BJ (cell line): ENCODE measurements at places on chromosomes 13 and 19.

DNA sequence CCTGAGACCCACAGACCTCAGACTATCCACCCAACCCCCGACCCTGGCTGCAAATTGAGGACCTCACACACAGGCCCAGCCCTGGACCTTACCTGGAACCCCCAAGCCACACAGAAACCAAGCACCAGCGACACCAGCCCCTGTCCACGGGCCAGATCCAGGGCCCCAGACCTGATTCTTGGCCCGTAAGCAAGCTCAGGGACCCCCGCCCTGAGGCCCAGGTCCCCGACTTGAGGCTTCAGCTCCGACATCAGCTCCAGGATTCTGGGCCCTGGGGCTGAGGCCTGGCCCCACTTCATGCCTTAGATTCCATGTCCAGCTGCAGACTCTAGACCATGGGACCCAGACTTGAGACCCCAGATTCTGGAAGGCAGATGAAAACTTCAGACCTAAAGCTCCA, 6.3 kb downstream of the TTYH1 start:
- no peak for DNase-seq

DNA sequence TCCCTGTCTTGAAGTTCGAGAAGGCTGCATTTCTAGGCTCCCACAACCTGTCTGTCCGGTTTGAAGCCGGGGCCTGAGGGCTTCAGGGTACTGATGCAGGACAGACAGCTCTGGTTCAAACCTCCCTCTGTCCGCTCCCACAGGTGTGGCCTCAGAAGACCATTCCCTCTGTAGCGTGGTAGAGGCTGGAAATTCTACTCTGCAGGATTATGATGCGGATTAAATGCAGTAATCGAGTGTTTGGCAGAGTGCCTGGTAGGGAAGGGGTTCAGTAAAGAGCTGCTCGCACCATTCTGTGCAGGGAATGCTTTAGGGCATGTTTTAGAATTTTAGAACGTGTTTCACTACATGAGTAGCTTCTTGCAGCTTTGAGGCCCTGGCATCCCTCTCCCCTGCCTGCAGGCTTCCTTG, 30.5 kb downstream of the PPP1R37 start:
- no peak for DNase-seq

GRCh38 chr13:98216135-98216565, 39.1 kb upstream of the RNF113B start:
- DNase-seq: peak; percentile 80

- DNase-seq: peak; percentile 18
Observed at GRCh38 chr13:27658546-27658945, 36.9 kb downstream of the POLR1D start.

DNA sequence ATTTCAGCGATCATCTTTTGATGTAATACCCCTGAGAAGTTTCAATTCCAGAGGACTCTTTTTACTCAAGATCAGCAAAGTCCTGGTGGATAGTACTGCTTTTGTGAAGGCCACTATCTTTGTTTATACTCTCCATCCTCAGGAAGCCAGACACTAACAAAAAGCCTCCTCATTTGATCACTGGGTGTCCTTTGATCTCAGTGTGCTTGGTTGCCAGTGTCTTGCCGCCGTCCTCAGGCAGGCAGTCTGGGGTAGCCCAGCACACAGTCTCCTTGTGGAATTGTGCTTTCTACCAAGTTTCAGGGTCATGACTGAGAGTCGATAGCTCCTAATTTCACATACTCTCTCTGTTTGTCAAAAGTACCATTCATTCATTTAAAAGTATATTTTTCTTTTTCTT, 762.2 kb downstream of the EFNB2 start:
- DNase-seq: no peak

DNA sequence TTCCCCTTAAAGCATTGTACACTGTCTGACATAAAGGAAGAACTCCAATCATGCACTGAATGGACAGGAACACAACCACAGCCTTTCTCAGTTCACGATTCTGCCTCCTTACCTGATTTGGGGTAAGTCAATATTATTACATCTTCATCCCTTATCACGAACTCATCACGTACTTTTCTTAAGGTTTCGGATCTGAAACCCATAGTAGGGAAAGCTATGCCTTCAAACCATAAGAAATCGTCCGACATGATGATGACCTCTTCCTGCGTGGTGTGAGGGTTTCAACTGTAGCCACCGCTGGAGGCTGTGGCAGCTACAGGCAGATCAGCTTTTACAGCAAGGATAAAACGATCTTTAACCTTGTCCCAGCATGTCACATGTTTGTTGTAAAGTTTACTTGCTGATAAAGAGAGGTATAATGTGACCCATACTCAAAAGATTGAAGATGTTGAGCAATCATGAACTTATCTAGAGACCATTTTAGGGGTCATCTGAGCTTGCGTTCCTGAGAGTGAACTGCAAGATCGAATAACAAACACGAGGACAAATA, at the start of gene SULT2A1:
Gene SULT2A1 (minus strand): TSS at position 306 of the 550 bp plus-strand sequence. CDS start 58 bp downstream, at position 248.
- no peak for DNase-seq

DNA sequence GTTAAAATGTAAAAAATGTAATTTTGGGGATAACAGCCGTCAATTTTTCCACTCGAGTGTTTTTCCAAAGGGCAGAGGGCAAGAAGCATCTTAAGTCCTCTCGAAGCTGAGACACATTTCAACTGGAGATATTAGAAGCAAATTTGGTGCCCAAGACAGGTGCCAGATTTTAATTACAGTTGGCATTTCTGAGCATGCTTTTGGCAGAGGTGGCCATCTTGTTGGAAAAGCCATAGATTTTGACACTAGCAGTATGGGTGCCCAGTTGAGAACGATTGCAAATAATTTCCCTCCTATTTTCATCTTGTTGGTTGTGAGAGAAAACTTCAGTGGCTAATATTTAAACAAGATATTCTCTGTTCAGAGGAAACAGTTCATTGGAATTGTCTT, 146.3 kb downstream of the TM9SF2 start:
- no peak for DNase-seq

GRCh38 chr13:34124666-34125306, 306.8 kb downstream of the RFC3 start:
- DNase-seq: no peak

DNA sequence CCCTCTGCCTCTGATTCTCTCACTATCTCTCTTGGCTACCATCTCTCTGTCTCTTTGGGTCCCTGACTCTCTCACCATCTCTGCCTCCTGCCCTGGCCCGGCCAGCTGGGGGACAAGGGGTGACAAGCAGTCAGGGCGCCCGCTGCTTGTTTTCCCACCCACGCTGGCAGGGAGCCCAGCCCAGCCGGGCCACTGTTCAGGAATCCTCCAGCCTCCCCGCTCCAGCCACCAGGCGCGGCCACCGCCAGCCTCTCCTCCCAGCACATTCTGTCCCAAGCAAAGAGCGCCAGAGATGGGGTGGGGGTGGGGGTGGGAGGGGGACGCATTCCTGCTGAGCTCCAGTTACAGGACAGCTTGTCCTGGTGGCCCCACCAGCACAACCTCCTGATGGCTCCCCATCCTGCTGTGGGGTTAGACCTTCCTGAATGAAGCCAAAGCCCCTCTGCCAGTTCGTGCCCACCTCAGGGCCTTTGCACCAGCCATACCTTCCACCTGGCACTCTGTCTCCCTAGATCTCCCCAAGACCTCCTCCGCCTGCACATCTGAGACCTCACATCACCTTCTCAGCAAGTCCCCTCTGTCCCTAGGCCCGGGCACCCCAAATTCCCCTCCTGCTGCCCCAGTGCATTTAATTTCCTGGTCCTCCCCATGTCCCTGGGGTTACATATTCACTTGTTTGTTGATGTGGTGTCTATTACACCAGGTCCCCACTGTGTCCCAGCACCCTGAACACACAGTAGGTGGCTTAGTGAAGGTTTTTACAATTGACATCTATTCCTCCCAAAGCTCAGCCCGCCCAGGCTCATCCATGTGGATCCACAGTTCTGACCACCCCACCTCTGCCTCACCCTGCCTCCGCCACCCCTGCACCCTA, 12.5 kb downstream of the ARRDC2 start:
- DNase-seq: no peak

GRCh38 chr13:80469853-80470381, 129.0 kb upstream of the SPRY2 start:
- DNase-seq: no peak

DNA sequence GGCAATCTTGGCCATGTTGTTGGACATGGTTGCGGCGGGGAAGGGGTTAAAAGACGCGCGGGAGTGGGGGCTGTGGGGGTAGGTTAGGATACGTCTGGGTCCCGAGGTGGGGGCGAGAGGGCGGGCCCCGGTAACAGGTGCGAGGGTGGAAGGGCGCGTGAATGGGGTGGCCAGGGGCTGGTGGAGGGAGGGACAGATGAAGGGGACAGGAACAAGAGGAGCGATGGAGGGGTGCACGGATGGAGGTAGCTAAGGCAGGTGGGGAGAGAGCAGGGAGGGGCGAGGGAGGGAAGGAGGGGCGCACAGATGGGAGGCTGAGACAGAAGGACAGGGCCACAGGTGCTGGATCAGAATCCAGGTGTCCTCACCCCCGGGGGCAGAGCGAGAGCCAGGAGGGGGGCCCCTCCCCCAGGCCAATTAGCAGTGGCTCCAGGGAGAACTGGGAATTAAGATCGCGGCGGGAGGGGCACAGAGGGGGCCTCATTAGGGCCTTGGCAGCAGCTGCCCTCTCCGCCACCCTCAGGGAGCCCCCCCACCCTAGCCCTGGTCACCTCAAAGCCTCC, 1.3 kb downstream of the GNG8 start:
- DNase-seq: no peak

DNA sequence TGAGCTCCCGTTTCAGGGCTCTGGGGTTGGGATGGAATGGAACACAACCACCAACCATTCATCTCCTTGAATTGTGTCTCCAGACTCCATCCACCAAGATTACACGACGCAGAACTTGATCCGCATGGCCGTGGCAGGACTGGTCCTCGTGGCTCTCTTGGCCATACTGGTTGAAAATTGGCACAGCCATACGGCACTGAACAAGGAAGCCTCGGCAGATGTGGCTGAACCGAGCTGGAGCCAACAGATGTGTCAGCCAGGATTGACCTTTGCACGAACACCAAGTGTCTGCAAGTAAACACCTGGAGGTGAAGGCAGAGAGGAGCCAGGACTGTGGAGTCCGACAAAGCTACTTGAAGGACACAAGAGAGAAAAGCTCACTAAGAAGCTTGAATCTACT, 15.5 kb downstream of the FCAR start:
- DNase-seq: no peak

DNA sequence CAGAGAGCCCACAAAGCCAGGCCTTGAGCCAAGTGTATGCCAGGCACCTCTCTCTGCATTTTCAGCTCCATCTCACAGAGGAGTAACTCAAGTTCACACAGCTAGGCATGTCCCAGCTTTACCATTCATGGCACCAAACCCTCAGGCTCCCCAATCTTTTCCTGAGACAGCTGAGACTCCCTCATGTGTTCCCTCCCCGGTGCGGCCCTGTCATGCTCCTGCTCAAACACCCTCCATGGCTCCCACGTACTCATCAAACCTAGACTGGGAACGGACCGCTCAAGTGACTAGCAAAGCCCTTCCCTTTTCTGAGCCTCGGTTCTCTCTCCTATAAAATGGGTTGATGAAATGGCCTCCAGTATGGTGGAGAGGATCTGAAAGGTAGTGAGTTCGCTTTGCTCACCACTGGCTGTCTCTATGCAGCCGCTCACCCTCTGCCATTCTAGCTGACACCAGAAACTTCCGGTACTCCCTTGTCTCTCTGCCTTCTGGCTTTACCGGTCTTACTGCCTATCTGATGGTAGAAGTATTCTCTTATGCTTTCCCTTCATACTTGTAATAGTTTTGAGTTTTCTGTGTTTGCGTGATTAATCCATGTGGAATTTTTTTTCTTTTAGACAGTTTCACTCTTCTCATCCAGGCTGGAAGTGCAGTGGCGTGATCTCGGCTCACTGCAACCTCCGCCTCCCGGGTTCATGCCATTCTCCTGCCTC, 7.8 kb upstream of the SLC44A2 start:
- peak; percentile 81 for DNase-seq

DNA sequence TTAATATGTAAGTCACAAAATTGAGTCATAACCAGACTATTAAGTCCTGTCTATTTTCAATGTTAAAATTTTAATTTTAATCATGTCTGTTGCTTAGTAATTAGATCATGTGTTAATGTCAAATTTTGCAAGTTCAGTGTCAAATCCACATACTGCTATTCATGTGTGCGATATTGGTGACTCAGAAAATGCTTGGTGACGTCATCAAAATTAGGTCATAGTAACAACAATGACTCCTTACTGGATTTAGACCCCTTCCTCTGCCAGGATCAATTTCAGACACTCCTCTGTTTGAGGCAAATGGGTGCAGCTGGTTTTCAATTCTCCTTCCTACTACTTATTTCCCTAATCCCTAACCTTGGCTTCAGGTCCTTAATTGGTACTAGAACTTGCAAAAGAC, 1394.3 kb upstream of the SLC10A2 start:
- no peak for DNase-seq

- DNase-seq: no peak
Observed at GRCh38 chr13:25733001-25733491, 318.8 kb downstream of the SHISA2 start.

DNA sequence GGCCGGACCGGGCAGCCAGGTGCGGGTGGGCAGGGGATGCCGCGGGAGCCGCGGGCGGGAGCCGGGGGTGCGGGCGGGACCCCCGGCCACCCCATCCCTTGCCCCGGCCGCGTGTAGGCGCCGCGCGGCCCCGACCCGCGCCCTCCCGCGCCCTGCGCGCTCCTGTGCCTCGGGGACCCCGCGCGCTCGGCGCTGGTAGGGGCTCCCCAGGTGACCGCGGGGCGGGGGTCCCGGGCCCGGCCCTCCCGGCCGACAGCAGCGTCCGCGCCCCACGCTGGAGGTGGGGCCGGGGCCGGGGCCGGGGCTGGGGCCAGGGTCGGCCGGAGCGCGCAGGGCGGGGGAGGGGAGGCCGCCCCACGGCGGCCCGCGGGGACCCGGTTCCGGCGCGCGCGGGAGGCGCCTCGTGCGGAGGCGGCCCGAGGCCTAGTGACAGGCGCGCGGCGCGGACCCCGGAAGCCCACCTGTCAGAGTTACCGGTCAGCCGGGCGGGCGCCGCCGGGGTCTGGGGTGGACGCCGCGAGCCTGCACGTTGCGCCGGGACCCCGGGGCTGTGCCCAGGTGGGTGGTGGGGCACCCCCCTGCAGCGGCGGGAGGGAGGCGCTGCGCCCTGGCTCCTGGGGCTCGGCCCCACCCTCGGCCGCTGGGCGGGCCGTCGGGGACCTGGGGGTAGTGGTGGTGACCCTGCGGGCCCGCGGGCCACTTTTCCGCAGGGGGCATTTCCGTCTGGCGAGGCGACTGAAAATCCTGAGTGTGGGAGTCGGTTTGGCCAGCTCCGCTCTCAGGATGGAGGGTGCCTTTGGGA, 518 bp downstream of the TFDP1 start:
- DNase-seq: no peak

- no peak for DNase-seq
Observed at GRCh38 chr13:111383591-111384440, 63.4 kb downstream of the TEX29 start.

- DNase-seq: no peak
Observed at GRCh38 chr13:101514100-101514499, 61.6 kb downstream of the ITGBL1 start.

DNA sequence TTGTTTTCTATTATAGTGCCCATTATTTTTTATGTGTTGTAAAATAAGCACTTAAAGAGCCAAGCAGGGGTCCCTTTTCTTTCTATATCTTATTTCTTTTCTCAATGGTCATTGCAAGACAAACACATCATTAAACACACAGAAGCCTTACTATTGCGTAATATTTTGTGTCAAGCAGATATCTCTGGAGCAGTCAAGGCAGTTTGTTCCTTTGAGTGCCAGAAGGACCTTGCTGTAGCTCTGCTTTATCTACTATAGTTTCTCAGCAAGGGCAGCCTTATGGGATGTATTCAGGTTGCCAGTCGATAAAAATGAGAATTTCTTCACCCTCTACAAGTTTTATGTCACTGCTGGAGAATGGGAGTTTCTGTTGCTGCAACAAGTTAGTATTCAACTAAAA, 319.3 kb downstream of the TDRD3 start:
- no peak for DNase-seq
